ENCODE measurements at places on chromosomes 11 and 22.

GRCh38 chr11:33545931-33546330, 154.7 kb downstream of the C11orf91 start:
- no peak for DNase-seq

GRCh38 chr11:112455791-112456190, 195.1 kb upstream of the PLET1 start:
- no peak for DNase-seq

DNA sequence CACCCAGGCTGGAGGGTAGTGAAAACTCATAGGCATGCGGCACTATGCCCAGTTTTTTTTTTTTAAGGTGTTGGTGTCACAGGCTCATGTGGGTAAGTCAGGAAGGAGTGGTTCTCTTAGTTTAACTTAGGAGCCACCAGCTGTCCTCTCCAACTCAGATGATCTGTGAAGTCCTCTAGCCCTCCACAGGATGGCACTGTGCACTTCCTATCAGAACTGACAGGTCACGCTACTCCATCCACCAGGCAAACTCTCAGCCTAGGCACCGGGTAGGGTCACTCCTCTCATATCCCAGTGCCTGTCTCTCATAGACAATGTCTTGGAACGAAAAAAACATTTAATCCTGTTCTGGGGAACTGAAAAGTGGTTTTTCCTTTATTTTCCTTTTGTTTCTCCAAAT, 16.5 kb downstream of the NAP1L4 start:
- DNase-seq: no peak

DNA sequence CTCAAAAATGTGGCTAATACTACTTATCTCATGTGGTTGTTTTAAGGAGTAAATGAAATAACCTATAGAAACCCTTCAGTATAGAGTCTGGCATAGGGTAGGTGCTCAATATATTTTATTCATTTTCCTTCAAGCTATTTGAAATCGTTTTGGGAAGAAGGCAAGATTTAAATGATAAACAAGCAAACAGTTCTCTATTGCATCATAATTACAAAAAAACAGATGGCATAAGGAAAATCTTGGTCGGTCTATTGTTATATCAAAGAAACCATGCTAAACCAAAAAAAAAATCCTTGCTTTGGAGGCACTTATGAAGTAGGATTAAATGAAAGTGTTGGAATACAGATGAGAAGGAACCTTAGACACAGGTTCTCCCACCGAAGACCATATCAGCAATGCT, 4.7 kb downstream of the ZNF202 start:
- DNase-seq: no peak

GRCh38 chr11:24531528-24531927, 34.7 kb downstream of the LUZP2 start:
- DNase-seq: no peak

GRCh38 chr11:119100994-119101758, 477 bp downstream of the DPAGT1 start:
- no peak for DNase-seq

- DNase-seq: no peak
Observed at GRCh38 chr11:12815931-12816494, 141.8 kb downstream of the TEAD1 start.

DNA sequence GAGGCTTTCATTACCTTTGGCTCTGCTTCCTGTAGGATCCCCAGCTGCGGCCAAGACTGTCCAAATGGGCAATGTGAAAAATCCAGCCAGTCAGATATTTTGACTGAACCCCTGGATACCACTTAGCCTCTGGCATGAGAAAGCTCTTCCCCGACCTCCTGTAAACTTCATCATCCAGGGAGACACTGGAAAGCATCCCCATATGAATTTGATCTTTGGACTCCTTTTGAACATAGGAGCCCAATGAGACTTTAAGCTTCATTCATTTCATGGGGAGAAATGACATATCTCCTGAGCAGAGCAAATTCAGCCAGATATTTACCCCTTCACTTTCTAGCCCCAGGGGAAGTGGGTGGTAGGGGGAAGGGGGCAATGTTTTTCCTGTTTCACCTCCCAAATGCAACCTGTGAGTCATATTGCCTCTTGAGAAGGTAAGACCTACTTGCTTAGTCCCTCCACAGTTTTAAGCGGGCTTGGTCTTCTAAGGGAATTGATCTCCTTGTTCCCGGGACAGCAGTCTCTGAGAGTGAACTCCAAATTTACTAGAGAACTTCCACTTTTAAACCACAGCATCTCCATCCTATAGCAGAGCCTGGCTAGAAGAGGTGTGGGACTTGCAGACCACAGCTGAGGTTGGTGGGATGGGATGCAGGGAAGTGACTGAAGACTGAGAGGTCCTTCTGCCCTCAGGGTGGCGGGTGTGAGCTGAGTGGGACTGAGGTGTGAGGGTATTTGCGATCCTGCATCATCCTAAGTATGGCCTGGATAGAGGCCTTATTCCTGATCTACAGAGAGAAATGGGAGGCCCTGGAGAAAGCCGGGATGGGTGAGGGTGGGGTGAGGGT, 20.3 kb upstream of the POU2AF1 start:
- no peak for DNase-seq

DNA sequence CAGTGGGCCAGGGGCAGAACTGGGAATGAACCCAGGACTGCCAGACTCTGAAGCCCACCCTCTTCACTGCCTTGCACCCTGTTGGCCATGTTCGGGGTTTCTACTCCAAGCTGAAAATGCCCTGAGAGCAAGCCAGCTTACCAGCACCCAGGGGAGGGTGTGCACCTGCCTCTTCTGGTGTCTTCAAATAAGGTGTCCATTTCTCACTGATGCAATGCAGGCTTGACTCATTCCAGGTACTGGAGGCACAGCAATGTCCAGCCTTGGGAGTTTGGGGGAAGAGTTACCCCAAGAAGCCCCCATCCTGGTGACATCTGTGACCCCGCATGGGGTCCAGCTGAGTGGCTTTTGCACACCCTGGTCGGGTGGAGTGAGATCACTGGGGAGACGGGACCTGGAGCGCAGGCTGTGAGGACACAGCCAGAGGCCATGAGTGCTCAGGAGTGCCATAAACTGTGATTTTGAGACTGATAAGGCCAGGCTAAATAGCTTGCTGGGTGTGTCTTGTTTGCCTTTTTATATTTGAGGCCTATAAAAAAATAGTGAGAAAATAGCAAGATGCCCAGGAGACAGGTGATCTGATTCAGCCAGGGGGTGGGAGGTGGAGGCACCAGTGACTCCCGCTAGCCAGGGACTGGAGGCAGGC, 4.6 kb upstream of the CERK start:
- DNase-seq: no peak

DNA sequence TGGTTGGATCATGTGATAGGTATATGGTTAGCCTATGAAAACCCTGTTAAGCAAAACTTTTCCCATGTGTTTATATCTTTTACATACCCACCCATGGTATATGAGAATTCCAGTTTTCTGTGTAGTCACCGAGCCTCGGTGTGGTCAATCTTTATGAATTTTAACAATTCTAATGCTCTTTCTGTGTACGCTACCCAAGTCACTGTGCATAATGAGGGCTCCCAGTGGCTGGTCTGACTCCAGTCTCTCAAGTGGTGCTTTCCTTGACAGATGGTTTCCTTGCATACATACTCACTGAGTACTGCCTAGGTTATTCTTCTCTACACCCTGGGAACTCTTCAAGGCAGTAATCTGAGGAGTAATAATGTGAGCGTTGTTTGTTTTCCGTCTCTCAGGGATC, 17.6 kb downstream of the MUC15 start:
- no peak for DNase-seq

DNA sequence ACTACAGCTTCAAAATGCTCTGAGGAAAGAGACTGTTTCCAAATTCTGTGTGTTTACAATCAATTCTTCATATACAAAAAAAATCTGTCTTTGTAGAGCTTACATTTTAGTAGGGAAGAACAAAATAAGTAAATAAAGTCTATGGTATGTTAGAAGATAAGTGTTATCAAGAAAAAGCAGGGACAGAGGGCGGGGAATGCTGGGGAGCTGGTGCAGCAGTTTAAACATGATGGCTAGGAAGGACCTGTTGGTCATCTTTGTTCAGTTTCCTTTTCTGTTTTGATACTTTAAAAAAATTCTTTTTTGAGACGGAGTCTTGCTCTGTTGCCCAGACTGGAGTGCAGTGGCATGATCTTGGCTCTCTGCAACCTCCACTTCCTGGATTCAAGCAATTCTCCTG, 16.1 kb downstream of the TMEM25 start:
- no peak for DNase-seq

DNA sequence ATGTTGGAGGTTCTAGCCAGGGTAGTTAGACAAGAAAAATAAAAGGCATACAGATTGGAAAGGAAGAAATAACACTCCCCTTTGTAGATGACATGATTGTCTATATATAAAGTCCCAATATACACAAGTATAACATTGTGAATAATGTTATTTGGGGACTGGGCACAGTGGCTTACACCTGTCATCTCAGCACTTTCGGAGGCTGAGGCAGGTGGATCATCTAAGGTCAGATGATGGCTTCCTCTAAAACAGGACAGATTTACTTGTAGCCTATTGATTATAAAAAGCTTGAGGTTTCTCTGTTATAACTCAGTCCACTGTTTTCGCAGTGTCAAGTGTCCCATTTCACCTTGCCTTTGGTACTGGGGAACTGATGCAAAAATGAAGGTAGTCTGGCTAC, 19.6 kb downstream of the ATM start:
- DNase-seq: no peak

DNA sequence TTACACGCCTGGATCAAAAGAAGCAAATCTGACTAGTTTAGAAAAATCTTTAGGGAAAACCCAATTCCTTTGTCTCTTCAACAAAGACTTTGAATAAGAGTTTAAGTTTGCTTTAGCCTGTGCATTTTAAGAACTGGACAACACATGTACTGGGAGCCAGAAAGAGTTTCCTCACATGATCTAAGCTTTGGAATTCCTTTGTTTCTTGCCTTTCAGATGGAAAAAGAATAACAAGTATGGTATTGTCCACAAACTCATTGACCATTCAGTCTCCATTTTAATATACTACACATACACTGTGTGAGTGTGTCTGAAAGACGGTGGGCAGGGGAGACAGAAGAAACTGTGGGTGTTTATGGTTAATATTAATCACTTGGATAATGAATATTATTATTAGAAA, 205.6 kb downstream of the MAML2 start:
- DNase-seq: no peak

GRCh38 chr22:44617828-44618227, 84.2 kb upstream of the PRR5 start:
- no peak for DNase-seq

GRCh38 chr11:134944986-134945385, 532.9 kb upstream of the B3GAT1 start:
- no peak for DNase-seq

DNA sequence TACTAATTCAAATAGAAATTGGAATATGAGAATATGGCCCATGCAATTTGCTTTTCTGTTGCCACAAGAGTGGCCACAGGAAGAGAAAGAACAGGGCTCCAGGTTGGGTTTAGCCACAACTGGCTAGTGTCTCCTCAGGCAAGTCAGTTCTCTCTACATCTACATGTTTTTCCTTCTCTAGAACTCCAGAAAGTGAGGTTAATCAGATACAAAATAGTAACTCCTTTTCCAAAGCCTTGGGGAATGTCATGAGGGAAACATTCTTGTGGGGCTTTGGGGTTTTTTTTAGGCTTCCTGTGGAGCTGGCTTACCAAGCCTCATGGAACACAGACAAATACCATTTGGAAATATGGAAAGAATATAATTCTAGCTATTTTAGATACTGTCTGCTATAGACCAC, 161.6 kb downstream of the NAV2 start:
- no peak for DNase-seq

- no peak for DNase-seq
Observed at GRCh38 chr11:25625094-25625493, 706.8 kb upstream of the ANO3 start.

GRCh38 chr22:17112491-17113042, 8.6 kb downstream of the TMEM121B start:
- DNase-seq: no peak

DNA sequence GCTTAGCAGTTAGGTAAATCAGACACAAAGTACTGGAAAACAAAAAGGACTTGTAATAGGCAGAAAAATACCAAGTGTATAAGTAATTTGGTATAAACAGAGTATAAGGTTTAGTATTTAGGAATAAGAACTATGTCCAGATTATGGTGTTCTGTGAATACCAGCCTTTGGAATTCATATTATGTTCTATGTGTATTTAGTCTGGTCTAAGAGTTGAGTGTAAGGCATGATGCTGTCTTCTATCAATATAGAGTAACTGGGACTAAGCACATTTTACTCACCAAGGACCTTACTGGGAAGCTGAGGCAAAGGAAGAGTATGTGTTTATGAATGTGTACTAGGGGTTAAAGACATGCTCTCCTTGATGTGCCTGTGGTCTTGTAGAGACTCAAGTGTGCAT, 9.5 kb downstream of the SDHD start:
- DNase-seq: no peak

- DNase-seq: no peak
Observed at GRCh38 chr11:11218629-11218986, 134.4 kb downstream of the CSNK2A3 start.

- no peak for DNase-seq
Observed at GRCh38 chr11:9681583-9682372, 17.9 kb downstream of the SWAP70 start.

DNA sequence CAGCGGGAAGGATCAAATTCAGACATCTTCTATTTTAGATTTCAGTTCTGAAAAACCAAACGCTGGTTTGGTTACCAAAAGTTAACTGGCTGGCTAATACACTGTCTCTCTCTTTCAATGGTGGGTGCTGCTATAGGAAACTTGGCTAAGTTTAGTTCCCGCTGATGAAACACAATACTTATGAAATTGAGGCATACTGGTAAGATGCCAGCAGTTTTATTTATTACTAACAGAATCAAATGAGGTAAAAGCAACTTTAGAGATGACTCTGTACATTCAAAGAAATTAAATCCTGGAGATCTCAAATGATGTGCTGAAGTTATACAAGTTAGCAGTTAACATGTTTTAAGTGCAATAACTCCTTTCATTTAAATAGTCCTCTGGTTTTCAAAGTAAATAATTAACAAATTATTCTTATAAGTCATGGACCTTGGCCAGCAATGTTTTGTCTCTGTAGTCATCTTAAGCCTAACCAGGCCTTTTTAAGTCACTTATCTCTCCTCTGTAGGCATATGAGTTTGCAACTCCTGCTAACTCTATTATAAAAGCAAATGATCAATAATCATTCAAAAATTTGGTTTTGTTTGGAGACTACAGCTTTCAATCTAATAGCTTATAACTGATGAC, 54.8 kb downstream of the PAK1 start:
- no peak for DNase-seq

GRCh38 chr22:36010882-36011281, 17.7 kb downstream of the RBFOX2 start:
- no peak for DNase-seq

- DNase-seq: no peak
Observed at GRCh38 chr11:66894141-66894540, 37.3 kb downstream of the LRFN4 start.

- DNase-seq: no peak
Observed at GRCh38 chr11:129694966-129695365, 120.7 kb upstream of the TMEM45B start.
